ENCODE measurements at places on chromosomes 6 and 20.

- no peak for DNase-seq
Measured at GRCh38 chr20:19945732-19946670, 71.2 kb upstream of the NAA20 start.

- no peak for DNase-seq
Measured at GRCh38 chr20:40654876-40655275, 34.2 kb downstream of the MAFB start.

- no peak for DNase-seq
Measured at GRCh38 chr6:121093928-121094327, 240.4 kb downstream of the TBC1D32 start.

GRCh38 chr20:47606414-47606982 is 104.8 kb downstream of the NCOA3 start:
- no peak for DNase-seq

DNA sequence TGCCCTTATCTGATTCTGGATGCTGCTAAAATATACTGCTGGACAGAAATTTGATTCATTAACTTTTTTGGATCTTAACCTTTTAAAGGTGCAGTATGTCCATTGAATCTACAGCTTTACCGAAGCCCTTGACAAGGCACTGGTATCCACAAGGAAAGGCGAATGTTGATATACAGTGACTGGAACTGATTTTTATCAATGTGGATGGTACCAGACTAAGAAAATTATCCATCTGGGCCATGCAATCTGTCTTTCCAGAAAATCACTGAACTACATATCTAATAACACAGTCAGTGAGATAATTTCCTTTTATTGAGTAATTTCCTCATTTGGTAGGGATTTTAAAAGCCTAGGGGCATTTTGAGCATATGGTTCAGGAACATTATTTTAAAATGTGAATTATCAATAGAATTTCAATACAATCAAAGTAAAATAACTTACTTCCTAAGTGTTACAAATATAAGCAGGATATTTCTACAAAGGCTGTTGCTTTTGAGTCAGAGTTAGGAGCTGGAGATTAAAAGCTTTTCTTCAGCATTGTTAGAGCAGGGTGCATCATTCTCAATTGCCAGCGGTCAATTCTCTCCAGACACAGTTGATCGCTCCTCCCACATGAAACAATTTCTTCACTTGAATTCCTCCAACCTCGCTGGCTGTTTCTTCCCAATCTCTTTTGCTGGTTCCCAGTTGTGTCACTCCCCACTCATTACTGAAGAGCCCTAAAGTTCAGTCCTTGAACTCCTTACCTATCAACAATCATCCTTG is 585.3 kb upstream of the FLRT3 start:
- DNase-seq = no peak

DNA sequence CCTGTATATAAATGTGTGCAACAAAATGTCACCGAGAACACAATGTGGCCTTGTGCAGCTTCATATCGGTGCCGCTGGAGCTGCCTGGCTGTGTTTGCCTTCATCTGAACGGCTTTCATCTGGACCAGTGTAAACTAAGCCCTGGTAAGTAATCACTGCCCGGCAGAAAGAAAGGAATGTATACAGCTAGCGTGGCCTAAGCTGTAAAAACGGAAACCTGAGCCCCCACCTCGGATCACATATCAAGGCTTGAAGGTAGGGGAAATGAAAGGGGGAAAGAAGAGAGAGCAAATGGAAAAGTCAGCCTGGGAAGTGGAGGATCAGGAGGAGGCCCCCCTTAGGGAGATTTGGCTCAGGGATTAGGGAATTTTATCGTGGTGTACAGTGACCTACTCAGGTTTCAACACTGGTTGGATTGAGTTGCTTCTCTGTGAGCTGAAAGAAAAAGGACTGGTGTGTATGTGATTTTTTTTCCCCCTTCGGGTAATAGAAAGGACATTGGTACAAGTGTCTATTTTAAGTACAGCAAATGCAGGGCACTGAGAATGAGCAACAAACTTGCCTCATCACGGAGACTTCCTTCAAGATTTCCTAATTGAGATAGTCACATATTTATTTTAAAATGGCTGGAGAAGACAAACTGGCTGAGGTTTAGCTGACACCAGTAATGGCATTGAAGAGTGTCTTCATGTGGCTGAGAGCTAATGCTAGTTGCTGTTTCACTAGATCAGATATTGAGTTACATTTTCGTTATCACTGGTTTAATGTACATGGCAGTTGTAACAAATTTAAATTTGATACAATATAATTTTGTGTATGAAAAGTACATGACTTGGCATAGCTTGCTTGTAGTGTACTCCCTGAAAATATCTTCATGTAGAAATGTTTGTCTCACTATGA is 3.5 kb downstream of the SOBP start:
- DNase-seq = no peak

- DNase-seq = no peak
Measured at GRCh38 chr6:123636282-123636681, 468 bp downstream of the TRDN start.

DNA sequence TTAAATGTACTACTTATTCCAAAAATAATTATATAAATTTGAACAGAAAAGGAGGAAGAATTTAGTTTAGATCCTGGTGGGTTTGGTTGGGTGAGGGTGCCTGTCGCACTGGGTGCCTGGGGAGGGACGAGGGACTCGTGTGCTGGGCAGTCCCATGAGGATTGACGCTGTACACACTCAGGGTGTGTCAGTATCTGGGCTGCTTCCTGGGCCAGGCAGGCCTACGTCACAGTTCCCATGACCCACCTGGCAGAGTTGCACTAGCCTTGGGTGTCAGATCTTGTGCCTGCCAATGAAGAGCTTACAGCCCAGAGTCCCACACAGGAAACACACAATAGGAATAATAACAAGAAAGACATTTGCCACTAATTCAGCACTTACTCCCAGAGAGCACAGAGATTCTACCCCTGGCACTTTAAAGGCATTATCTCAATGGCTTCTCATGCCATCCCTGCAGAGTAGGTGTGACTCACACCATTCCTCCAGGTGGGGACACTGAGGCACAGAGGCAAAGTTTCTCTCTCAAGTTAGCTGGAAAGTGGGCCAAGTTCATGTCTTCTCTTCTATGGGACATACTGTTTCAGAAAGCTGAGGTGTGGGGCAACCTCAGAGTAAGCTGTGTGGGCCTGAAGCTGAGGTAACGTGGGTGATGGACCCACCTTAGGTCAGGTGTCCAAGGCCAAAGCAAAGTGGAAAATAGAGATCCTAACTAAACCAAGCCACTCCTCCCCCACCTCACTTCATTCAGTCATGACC is 1.3 kb upstream of the SDCBP2 start:
- no peak for DNase-seq

DNA sequence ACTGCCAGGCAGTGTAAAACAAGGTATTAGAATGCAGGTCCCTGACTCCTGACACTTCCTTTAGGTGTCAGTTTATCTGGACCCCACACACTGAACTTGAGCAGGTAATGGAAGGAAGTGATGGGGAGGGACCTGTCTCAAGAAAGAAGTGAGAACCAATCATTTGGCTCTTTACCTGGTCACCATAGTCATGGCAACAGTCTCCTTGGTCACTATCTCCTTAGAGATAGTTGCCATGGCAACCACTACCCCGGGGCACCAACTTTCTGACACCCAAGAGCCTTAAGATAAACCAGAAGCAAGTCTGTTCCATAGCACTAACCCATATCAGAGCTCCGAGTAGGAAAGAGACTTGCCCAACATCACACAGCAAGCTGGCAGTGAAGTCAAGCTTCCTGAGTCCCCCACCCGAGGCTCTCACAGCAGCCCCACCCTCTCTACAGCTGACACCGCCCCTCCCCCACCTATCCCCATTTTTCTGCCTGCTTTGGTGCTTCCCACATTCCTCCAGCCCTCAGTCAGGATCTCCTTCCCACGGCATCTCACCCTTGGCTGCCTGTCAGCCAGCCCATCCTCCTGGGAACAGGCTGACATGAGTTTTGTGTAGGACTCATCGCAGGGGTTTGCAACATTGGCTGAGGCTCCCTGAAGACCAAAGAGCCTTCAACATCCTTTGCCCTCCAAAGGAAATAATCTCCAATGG is 16.3 kb upstream of the HM13 start:
- peak; percentile 19 for DNase-seq

DNA sequence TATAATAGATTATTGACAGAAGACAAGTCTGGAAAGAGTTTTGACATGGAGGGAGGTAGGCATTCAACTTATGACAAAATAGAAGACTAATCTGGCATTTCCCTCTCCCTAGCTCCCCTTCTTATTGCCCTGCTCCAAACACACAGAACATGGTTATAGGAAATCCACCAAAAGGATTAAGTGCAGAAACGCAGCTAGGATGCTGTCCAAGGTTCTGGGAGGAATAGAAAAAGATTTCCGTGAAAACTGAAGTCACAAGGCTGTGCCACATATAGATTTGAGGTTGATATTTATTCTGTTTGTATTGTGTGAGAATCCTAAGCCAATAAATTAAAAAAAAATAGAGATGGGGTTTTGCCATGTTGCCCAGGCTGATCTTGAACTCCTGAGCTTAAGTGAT is 107.9 kb upstream of the MAP3K7 start:
- DNase-seq = no peak

GRCh38 chr20:34709831-34710567 is 5.9 kb downstream of the TP53INP2 start:
- peak; percentile 85 for DNase-seq

DNA sequence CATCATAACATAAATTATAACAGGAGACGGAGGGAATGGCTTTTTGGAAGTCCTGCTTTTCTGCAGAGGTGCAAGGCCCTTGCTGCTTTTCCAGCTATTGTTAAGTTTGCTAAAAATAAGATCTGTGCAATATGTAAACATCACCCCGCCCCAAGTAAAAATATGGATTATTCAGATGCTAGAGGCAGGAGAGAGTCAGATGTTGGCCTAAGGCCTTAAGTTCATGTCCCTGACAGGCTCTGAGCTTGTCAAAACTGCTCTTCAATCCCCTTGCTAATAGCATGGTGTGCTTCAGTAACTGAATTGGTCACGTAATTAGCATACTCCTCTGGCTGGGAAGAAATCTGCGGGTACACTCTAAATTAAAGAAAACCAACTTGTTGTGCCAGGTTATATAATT is 147.5 kb downstream of the BMP2 start:
- DNase-seq = no peak

GRCh38 chr6:52790861-52791260 is 12.8 kb downstream of the GSTA1 start:
- DNase-seq = no peak

GRCh38 chr20:2084703-2085102 is 16.9 kb upstream of the STK35 start:
- peak; percentile 56 for DNase-seq

GRCh38 chr6:80251321-80251720 is 144.8 kb downstream of the BCKDHB start:
- no peak for DNase-seq

GRCh38 chr6:158253248-158253647 is 59.0 kb upstream of the TULP4 start:
- no peak for DNase-seq

DNA sequence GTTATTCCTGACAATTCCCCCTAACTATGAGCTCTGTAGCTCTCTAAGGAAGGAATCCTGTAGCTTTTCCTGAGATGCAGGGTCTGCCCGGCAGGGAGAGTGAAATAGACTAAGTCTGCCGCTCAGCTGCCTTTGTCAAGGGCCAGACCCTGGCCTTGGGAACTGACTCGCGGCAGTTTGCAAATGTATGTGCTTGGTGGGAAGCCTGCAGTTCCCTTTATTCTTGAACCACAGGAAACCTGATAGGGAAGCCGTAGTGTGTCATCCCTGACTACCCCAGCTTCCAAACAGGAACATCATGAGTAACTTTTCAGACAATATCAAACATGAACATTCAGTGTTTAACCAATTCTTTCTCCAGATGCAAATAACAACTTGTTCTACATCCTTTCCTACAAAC is 78.7 kb upstream of the IFNGR1 start:
- no peak for DNase-seq

DNA sequence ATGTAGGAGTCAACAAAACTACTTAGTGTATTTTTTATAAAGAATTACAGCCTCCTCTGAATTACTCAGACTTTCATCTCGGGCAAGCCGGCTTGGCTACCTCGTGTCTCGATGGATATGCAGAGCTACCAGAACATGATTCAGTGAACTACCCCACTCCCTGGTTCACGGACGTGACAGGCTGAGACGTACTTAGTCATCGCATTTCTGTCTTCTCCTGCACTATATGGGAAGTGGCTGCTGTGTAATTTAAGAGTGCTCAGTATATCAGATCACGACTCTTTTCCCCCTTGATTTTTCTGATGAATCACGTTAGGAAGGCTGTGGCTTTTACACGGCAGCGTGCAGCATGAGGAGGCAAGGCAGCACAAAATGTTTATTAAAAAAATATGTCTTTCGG is 302.7 kb upstream of the ZFP64 start:
- no peak for DNase-seq

GRCh38 chr20:57677584-57677982 is 32.2 kb downstream of the PMEPA1 start:
- DNase-seq = no peak

DNA sequence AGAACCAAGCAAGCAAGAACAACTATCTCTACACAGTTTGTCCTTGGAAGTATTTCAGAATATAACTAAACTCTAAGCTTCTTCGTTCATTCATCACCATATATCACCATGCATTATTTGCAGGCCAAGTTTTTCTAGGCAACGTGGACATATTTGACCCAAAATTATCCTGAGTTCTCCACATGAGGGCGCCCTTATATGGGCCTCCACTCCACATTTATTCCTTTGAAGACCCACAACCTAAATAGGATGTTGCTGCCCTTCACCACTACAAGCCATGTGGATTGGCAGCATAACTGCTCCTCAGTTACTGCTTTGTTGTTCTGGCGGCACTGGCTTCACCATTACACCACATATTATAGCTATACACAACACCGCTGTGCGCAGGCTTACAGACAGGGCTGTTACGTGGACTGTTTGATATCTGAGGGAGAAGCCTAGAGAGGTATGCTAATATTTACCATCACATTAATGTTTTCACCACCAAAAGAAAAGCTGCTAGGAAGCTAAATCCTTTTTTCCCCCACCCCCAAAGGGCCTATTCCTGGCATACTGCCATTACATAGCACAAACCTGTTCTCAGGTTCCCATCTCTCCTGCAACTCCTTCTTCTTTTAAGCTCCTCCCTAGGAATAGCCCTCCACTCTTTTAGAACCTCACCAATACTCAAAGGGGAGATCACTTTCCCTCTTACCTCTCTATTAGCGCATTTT is 411.7 kb downstream of the C6orf118 start:
- DNase-seq = no peak

DNA sequence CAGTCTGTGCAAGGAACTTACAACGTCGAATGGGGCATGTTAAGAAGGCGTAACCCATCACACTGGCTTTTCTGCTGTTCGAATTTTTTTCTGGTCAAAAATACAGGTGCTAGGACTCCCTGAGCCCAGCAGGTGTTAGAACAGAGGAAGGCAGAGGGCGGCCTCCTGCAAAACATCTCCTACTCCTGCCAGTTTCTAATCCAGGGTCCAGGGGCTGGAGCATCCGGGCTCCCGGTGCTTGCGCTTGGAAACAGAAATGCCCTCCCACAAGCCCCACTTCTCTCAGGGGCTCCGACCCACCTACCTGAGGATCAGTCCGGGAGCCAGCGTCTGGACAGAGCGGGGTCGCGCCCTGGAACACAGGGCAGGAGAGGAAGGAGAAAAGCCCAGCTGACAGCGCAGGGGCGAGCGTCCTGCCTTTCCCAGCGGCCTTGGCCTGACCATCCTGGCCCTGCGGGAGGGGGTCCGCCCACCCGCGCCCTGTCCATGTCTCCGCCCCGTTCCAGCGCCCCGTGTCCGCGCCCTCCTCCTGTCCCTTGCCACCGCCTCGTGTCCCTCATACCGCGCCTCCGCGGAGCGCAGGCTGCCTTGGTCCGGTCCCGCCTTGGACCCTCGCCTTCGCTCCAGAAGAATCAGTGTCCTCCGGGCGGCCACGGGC is 14.8 kb upstream of the LPA start:
- DNase-seq = no peak

GRCh38 chr20:55793986-55794385 is 211.3 kb downstream of the CBLN4 start:
- DNase-seq = no peak
